Lower leg skin (tissue), 4 donors: ENCODE measurements at places on chromosomes 4 and X.
A peak's percentile ranks its signal among the peaks of the same experiment; 100 is the strongest.

GRCh38 chr4:10753336-10753735 is 68.8 kb upstream of the CLNK start:
- no peak for DNase-seq

DNA sequence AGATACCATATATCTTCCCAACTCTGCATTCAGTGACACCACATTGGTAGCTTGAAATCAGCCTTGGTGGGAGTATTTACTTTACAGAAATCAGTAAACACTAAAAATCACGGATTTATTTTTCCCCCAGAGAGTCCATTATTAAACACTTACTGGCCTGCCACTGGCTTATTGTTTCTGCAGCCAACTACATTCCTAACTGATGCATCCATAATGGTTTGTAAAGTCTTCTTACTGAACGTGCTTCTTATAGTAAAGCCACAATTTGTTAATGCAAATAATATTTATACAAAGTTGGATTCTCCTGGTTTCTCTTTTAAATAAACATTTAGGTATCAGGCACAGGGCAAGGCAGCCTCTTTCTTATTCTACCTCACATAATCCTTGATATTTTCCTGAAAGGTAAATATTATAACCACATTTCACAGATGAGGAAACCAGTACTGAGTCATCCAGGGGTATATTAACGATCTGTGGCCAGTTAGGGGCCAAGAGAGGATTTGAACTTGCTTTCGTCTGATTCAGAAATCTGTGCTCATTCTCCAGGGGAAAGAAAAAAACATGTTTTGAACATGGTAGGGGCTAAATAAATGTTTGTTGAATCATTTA is 136.5 kb downstream of the RAB28 start:
- DNase-seq: no peak

- no peak for DNase-seq
Measured at GRCh38 chr4:129233691-129234090, 137.7 kb downstream of the C4orf33 start.

GRCh38 chr4:25092139-25092538 is 61.4 kb upstream of the LGI2 start:
- no peak for DNase-seq

GRCh38 chr4:1478766-1479355 is 72.6 kb upstream of the NKX1-1 start:
- peak; percentile 46 for DNase-seq

DNA sequence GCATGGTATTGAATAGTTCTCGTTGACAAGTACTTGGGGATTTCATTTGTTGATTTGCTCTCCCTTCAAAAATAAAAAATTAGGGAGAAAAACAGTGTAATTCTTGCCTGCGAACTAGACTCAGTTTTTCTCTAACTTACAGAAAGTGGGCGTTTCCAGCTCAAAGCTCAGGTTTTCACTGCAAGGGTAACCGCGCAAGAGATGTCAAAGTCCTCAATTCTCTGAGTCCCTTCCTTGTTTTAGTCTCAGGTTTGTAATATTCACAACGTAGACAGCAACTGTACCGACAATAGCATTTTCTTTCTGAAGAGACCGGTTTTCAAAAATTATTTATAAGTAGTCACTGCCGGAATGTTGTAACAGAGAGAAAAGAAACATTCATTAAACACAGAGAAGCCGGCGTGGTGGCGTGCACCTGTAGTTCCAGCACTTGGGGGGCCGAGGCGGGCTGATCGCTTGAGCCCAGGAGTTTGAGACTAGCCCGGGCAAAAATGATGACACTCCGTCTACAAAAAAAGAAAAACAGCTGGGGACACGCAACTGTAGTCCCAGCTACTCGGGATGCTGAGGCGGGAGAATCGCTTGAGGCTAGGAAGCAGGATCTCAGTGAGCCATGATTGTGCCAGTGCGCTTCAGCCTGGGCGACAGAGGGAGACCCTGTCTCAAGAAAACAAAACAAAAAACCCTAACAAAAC is 774 bp downstream of the ZCCHC4 start:
- DNase-seq: no peak

DNA sequence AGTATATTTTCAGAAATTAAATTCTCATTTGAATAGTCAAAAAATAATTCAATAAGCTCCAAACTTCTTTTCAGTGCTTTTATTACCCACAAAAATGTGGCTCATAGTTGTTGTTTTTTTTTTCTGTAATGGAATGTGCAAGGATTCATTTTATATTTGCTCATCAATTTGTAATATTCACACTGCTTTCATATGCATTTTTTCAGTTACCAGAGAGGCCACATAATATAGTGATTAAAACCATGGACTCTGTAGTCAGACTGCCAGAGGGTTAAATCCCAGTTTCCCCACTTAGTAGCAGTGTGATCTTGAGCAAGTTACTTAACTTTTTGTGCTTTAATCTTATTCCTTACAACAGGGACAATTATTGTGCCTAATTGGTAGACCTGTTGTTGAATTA is 64.5 kb downstream of the FAM9B start:
- DNase-seq: no peak

GRCh38 chrX:39605866-39606265 is 491.9 kb downstream of the BCOR start:
- no peak for DNase-seq

DNA sequence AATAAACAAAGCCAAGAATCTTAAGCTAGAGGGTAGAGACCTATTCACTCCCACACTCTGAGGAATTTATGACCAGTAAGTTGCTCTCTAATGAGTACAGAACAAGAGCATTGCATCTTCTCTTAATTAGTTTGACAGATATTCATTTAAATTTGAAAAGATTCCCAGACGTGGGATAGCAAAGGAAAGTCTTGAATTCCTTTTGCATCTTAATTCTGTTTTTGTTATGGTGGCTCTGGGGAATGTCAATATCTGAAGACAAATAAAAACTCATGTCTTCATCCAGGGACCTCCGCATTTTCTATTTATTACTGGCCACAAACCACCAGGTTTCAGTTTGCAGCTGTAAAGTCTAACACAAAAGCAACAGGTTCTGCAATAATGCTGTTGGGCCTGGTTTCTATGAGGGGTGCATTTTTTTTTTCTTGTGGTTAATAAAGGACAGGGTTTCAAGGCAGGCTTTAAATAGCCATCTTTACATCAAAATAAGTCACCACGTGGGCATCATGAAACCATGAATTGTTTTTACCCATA is 172.3 kb downstream of the SHROOM3 start:
- no peak for DNase-seq

GRCh38 chr4:16684097-16684496 is 214.3 kb downstream of the LDB2 start:
- no peak for DNase-seq

DNA sequence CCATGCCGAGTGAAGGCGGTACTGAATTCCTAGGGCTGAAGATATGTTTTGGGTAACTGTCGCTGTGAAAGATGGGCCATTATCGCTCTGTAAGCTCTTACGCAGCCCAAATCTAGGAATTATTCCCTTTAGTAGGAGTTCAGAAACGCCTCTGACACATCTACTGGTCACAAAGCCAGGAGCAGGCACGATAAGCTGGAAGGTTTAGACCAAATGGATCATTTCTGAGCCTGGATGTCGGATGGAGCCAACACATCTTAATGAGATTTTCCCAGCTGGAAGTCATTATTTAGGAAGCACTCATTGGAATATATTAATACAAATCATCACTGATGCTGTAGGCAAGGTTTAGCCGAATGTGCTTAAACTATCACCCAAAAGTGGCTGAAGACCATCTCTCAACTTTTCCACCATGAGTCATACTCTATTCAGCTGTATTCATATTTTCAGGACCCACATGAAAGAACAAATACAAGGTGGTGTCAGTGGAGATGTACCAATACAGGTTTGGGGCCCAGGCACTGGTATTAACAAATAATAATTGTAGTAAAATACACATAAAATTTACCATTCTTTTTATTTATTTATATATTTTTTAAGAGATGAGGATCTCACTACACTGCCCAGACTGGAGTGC is 34.2 kb upstream of the ATRX start:
- DNase-seq: no peak

- DNase-seq: no peak
Measured at GRCh38 chr4:152784490-152785350, 5.0 kb downstream of the ARFIP1 start.

GRCh38 chr4:122788935-122789334 is 37.7 kb upstream of the FGF2 start:
- no peak for DNase-seq

DNA sequence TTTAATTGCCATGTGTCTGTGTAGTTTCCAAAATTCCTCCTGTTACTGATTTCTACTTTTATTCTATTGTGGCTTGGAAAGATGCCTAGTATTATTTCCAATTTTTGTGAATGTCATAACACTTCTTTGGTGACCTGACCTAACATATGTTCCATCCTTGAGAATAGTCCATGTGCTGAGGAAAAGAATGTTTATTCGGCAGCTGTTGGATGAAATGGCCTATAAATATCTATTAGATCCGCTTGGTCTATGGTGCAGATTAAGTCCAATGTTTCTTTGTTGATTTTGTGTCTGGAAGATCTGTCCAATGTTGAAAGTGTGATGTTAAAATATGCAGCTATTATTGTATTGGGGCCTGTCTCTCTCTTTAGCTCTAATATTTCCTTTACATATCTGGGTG is 219.2 kb upstream of the HDX start:
- DNase-seq: no peak

DNA sequence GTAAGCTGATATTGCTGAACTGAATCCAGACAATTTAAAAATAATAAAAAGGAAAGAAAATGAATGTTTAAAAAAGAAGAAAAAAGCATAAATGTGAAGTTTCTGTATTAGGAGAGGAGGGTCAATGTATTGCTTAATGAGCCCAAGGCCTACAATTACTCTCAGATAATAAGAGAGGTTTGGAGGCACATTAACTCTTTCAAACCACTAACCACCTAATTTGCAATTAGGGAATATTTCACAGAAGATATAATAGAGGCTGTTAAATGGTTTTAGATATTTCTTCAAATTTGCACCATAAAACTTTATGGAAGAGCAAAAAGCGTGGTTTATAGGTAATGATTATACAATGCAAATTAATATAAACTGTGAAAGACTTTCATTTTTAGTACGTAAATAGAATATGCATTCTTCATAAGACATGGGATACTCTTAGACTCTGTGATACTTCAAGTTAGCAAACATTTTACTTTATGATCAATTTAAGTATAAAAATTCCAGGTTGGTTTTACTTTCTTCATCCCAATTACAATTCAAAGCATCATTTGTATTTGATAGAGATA is 364.2 kb upstream of the GALNTL6 start:
- no peak for DNase-seq

- no peak for DNase-seq
Measured at GRCh38 chr4:45897946-45898585, 225.8 kb downstream of the GABRG1 start.

- DNase-seq: no peak
Measured at GRCh38 chrX:53294024-53294648, 12.8 kb upstream of the IQSEC2 start.

- peak; percentile 82 for DNase-seq
Measured at GRCh38 chr4:10082459-10083272, 33.9 kb downstream of the WDR1 start.

DNA sequence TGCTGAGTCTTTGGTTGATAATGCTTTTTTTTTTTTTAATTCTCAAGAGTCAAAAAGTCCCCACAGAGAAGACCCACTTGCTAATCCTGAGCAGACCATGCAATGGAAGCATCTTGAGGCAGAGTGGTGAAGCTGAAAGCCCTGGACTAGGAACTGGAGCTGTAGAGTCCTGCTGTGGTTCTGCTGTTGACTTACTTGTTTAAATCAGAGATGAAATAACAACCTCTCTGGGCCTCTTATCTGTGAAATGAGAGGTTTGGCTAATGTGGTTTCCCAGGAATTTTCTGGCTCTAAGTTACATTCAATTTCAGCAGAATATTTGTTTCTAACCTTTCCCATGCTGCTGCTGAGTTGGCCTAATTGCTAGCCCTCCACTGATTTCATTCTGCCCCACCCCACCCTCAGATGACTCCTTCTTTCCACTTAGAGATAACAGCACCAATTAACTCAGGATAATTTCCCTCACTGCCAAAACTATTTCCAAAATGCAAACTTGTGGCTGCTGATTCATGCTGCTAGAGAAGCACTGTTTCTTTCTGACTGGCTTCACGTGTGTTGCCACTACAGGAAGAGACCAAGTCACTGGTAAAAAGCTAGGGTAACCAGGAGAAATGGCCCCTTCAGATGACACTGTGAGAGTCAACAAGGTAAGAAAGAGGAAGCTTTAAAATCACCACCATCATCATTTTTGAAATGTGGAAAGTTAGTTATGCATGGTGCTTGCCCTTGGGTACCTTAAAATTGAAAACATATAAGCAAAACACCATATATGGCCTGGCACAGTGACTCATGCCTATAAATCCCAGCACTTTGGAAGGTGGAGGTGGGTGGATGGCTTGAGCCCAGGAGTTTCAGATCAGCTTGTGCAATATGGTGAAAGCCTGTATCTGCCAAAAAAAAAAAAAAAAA is 326.4 kb downstream of the DCHS2 start:
- DNase-seq: peak; percentile 23

GRCh38 chrX:63761639-63762038 is 23.4 kb downstream of the ARHGEF9 start:
- DNase-seq: no peak

- no peak for DNase-seq
Measured at GRCh38 chr4:121070696-121071639, 1.4 kb downstream of the NDNF start.
